Endothelial cell of umbilical vein (primary cell): ENCODE measurements at places on chromosomes 3 and 15. TPM values are rescaled to one million over a fixed set of nuclear protein-coding genes. Genes with fewer than 3 reads are reported as not detected.

- no peaks in the 10 kb centered on the region for H3K27me3 ChIP-seq
- H3K4me1 ChIP-seq, result no peaks in the 10 kb centered on the region
- H3K27ac ChIP-seq, result no peak overlapping the region
- no peak for DNase-seq
- no peak overlapping the region for H3K4me3 ChIP-seq
Measured at GRCh38 chr3:134904241-134904771, 109.2 kb downstream of the EPHB1 start.

Gene CCDC33
- not detected in 2 replicates for total RNA-seq

- no peak overlapping the region for H3K27ac ChIP-seq
- H3K27me3 ChIP-seq, result no peaks in the 10 kb centered on the region
- no peak for DNase-seq
Measured at GRCh38 chr3:134753999-134754742, 40.9 kb upstream of the EPHB1 start.

DNA sequence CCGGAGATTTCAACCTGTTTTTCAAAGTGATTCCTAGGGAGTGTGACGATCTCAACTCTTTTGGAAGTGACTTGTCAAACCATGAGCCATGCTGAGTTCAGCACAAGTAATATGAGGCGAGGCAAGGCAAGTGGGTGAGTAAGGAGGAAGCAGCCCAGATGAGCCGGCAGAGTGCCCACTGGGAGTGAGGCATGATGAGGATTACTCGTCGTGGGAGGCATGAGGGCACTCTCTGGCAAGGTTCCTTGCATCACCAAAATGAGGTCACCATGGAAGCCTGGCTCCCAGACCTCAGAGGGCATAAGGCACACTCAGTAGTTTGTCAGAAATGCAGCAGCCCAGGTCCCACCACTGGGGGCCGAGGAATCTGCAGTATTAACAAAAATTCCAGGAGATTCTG lies 636.1 kb downstream of the MAGI1 start:
- no peak overlapping the region for H3K4me3 ChIP-seq
- peaks cover 18% of the 10 kb centered on the region for H3K4me1 ChIP-seq
- no peak for DNase-seq
- H3K36me3 ChIP-seq, result no peaks in the 10 kb centered on the region
- no peaks in the 10 kb centered on the region for H3K27me3 ChIP-seq

DNA sequence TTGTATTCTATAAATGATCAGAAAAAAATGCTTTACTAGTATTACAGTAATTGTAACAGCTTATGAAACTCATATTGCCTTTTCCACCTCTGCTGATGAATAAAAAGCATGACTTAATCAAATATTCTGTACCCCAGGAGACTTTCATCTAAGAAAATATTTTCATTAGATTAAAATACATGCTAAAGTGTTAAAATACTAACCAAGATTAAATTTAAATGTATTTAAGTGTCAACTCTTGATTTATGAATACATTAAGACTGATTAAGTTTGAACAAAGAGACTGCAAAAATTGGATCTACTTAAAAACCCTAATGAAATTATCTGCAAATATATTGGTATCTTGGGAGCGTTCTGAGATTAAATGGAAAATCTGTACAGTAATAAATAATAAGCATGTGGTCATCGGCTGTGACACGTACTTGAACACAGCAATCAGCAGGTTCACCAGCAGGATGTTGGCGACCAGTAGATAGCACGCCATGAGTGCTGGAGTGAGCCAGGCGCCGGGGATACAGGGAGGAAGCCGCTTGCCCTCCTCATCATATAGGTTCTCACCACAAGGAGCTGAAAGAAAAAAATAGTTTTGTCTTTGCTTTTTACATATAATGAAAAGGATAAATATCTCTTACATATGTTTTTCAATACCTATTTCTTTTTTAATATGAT lies 36.6 kb upstream of the MTMR10 start:
- H3K4me1 ChIP-seq, result peaks cover 58% of the 10 kb centered on the region
- peak overlapping the region; percentile 40 for H3K27ac ChIP-seq
- peak; percentile 85 for DNase-seq
- H3K36me3 ChIP-seq, result no peaks in the 10 kb centered on the region
- no peaks in the 10 kb centered on the region for H3K27me3 ChIP-seq

Gene XCR1
- total RNA-seq, result not detected in 2 replicates

Gene TIGIT
- total RNA-seq, result not detected in 2 replicates

DNA sequence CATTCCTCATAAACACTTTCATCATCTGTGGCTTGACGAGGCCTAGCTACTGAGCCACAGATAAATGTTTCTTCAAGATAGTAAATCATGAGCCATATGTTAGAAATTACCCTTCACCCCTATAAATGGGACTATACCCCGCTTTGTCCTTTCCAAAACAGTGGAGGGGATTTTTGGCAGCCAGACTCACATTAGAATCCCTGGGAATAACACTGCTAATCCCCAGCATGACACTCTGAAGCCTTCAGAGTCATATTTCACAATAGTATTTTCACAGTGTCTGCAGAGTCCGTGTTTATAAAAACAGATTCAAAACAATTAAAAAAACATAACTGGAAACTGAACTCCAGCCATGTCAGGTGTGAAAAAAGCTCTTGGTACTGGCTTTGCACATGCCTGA lies 271.6 kb downstream of the ERC2 start:
- H3K4me3 ChIP-seq, result no peak overlapping the region
- no peaks in the 10 kb centered on the region for H3K4me1 ChIP-seq
- no peaks in the 10 kb centered on the region for H3K27me3 ChIP-seq
- no peaks in the 10 kb centered on the region for H3K36me3 ChIP-seq
- H3K27ac ChIP-seq, result no peak overlapping the region

Gene PSTPIP1
- not detected in 2 replicates for total RNA-seq

Gene SENP2
- total RNA-seq, result 38.9 and 40.4 TPM in 2 replicates

Gene TUBGCP4
- 19.4 and 19.8 TPM in 2 replicates for total RNA-seq

Gene AADAC
- 0.27 and 1.0 TPM in 2 replicates for total RNA-seq

GRCh38 chr3:170806676-170807075 lies 63.3 kb downstream of the RPL22L1 start:
- no peak overlapping the region for H3K4me3 ChIP-seq
- H3K27me3 ChIP-seq, result no peaks in the 10 kb centered on the region
- no peak overlapping the region for H3K27ac ChIP-seq

GRCh38 chr15:78007964-78008886 lies 69.3 kb downstream of the TBC1D2B start:
- H3K4me1 ChIP-seq, result no peaks in the 10 kb centered on the region
- H3K36me3 ChIP-seq, result peaks cover 33% of the 10 kb centered on the region
- no peak overlapping the region for H3K4me3 ChIP-seq
- DNase-seq, result no peak
- no peaks in the 10 kb centered on the region for H3K27me3 ChIP-seq

DNA sequence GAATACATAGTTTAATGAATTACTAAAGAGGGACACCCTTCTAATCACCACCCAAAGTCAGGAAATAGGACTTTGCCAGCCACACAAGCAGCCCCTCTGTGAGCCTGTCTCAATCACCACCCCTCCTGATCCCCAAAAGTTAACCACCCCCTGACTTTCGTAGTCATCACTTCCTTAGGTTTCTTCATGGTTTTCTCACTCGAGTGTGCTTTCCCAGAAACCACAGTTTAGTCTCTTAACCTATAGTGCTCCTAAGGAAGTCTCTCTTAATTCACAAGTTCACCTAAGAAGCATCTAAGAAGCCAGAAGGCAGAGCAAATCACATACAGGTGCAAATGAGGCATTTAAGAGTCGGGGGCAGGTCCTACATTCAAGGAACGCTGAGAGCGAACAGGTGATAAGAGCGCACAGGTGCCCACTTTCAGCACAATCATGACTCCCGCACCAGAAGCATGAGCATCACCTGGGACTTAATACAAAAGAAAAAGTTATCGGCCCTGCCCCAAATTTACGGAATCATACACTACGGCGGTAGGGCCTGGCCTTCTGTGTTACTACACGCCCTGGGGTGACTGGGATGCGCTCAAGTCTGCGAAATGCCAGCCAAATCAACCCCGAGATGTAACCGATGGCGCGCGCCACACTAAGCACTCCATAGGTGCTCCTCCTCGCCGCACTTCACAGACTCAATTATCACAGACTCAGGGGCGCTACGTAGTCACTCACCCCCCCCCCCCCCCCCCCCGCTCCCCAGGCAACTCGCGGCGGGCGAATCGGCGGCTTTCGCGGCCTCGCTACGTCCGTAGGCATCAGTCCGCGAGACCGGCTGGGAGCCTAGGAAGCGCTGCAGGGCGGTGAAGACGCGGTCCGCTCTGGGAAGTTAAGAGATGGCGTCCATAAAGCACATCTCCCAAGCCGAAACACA lies 815 bp downstream of the ULK4 start:
- peak overlapping the region; percentile 29 for H3K4me3 ChIP-seq
- H3K27ac ChIP-seq, result peak overlapping the region; percentile 90
- H3K4me1 ChIP-seq, result peaks cover 13% of the 10 kb centered on the region
- no peaks in the 10 kb centered on the region for H3K36me3 ChIP-seq
- no peaks in the 10 kb centered on the region for H3K27me3 ChIP-seq

GRCh38 chr15:30023798-30024295 lies 58.9 kb upstream of the GOLGA8J start:
- peaks cover 2% of the 10 kb centered on the region for H3K27me3 ChIP-seq
- peak; percentile 51 for DNase-seq
- H3K4me3 ChIP-seq, result no peak overlapping the region
- no peaks in the 10 kb centered on the region for H3K36me3 ChIP-seq

DNA sequence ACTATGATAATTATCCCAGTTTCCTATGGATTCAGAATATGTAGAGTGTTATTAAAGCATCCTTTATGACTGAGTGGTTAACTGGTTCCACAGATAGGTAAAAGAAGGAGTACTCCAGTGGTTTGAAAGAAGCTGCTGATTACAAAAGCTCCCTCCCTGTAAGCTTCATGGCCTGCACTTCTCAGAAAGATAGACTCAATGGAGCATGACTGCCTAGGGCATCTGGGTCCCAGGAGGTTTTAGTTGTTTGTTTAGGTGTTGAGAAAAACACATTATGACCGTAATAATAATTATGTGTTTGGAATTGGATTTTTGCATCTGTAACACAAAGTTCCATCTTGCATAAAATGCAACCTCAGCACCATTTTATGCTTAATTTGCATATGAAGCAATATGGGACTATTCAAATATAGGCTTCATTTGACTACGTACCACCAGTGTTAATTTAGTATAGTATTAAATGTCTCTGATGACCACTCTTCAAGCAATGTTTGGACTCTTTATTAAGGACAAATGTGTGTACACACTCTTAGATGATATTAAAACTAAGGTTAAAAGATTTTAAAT lies 121.1 kb downstream of the ROBO2 start:
- H3K27ac ChIP-seq, result no peak overlapping the region
- no peak for DNase-seq
- no peaks in the 10 kb centered on the region for H3K36me3 ChIP-seq
- H3K27me3 ChIP-seq, result no peaks in the 10 kb centered on the region
- H3K4me1 ChIP-seq, result no peaks in the 10 kb centered on the region

DNA sequence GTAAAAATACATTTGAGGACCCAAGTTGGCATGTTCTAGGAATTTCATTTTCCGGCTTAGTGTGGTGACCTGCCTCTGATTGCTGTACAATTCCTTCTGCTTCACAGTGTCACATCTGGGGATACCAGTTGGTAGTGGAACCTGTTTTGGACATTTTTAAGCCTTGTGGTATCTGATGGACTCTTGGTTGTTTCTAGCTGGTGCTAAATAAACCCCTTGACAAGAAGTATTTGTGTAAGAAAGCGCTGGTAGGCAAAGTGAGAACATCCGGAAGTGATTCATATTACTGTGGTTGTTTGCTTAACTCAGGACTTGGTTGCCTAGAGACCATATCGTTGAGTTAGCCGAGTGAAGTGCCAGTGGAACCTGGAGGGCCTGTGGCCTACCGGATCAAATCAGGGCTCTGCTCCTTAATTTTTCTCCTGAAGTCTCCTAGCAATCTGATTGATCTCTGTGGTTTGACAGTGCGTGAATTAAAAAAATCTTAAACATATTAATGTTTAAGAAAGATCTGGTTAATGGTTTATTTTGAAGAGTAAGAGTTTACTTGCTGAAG lies 12.8 kb downstream of the IQGAP1 start:
- no peaks in the 10 kb centered on the region for H3K36me3 ChIP-seq
- H3K4me1 ChIP-seq, result peaks cover 54% of the 10 kb centered on the region
- no peaks in the 10 kb centered on the region for H3K27me3 ChIP-seq
- H3K27ac ChIP-seq, result peak overlapping the region; percentile 100
- peak; percentile 96 for DNase-seq

- H3K4me1 ChIP-seq, result peaks cover 4% of the 10 kb centered on the region
- no peak overlapping the region for H3K27ac ChIP-seq
- H3K4me3 ChIP-seq, result no peak overlapping the region
- H3K27me3 ChIP-seq, result no peaks in the 10 kb centered on the region
Measured at GRCh38 chr3:100269410-100270214, 8.8 kb downstream of the TBC1D23 start.

Gene LEKR1
- total RNA-seq, result 0.21 and 0.64 TPM in 2 replicates

DNA sequence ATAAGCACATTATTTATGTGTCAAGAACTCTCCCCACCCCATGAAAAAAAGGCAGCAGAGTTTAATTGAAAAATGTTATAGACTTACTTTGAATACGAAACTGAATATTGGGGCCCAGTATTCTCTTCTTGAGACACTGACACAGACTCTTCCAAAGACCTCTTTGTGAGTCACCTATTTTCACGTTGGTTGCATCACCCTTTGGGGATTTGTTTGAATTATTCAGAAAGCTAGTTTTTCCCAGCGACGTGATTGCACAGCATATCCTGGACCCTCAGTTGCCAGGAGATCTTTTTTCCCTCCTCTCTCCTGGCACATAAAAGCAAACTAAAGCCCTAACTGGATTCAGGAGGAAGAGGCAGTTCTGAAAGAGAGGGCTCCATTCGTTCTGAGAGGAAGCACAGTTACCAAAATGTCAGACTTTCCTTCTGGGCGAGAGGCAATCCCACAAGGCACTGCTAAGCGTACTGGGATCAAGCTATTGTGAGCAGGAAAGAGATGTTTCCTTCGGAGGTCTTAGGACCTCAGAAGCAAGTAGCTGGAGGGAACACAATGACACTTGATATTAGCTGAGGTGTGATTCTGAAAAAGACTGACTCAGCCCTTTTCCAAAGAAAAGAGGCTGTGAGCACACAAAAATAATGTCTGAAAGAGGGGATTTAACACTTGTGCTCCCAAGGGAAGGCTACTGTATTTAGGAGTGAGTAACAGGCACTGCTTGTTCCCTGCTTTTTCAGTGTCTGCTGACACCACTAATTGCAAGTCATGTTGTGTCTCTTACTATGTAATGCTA lies 65.8 kb upstream of the CADPS start:
- no peaks in the 10 kb centered on the region for H3K27me3 ChIP-seq
- no peak overlapping the region for H3K4me3 ChIP-seq
- no peak overlapping the region for H3K27ac ChIP-seq
- no peaks in the 10 kb centered on the region for H3K36me3 ChIP-seq

- no peak for DNase-seq
- H3K36me3 ChIP-seq, result no peaks in the 10 kb centered on the region
- H3K27ac ChIP-seq, result no peak overlapping the region
- H3K27me3 ChIP-seq, result no peaks in the 10 kb centered on the region
- H3K4me3 ChIP-seq, result no peak overlapping the region
Measured at GRCh38 chr15:62920682-62921502, 121.7 kb upstream of the TPM1 start.

- peaks cover 7% of the 10 kb centered on the region for H3K36me3 ChIP-seq
- H3K4me3 ChIP-seq, result no peak overlapping the region
- H3K27me3 ChIP-seq, result no peaks in the 10 kb centered on the region
- no peak for DNase-seq
- no peak overlapping the region for H3K27ac ChIP-seq
- peaks cover 13% of the 10 kb centered on the region for H3K4me1 ChIP-seq
Measured at GRCh38 chr3:125313060-125313635, 62.0 kb downstream of the ZNF148 start.
